Retinal pigment epithelial cell (primary cell): ENCODE measurements at places on chromosomes 5 and 9.

DNA sequence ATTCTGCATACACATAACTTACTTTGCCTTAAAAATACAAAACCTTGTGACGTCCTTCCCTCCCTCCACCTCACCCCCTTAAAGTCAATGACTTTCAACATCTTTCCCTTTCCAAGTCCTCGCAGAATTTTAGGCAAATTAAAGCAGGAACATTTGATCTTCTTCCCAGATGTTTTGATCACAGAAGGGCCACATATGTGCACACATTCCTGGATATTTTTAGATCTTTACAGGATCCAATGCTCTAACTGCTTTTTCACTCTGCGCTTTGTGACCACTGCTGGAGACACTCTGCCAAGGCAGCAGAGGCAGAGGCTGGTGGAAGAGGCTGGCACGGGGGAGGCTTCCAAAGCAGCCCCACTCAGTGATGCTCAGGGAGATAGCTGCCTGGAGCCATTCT lies 130.7 kb downstream of the SEC61B start:
- DNase-seq, result no peak

DNA sequence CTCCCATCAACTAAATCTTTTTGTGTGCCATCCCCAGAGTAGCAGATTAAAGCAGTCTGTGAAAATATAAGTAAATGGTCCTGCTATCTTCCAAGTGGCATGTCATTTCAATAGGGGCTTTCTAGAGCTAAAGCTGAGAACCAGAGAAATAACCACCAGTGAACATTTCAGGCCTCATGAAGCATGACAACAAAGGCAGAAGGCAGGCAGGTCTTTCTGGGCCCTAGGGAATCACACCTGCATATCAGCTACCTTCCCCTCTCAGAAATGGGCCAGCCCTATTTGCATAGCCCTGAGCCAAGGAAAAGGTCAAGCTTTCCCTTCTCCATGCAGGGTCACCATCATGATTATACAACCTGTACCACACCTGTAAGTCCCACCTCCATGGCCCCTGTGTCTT lies 205.3 kb downstream of the DEPDC1B start:
- DNase-seq, result no peak

GRCh38 chr5:52469420-52469819 lies 318.3 kb upstream of the ITGA1 start:
- DNase-seq, result no peak

DNA sequence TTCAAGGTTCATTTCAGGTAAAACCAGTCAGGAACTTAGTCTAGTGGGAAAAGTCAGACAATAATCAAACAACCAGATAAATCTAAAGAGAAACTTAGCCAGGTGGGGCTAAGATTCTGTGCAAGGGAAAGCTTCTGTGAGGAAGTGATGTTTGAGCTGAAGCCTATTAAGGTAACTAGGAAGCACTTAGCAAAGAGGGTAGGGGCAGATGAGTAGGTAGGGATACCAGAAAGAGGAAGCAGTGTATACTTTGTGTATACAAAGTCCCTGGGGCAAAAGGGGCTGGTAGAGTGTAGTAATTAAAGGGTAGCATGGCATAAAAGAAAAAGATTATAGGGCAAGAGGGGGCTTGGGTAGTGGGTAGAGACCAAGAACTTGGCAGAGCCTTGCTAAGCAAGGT lies 3.6 kb upstream of the SPATA24 start:
- DNase-seq, result no peak

DNA sequence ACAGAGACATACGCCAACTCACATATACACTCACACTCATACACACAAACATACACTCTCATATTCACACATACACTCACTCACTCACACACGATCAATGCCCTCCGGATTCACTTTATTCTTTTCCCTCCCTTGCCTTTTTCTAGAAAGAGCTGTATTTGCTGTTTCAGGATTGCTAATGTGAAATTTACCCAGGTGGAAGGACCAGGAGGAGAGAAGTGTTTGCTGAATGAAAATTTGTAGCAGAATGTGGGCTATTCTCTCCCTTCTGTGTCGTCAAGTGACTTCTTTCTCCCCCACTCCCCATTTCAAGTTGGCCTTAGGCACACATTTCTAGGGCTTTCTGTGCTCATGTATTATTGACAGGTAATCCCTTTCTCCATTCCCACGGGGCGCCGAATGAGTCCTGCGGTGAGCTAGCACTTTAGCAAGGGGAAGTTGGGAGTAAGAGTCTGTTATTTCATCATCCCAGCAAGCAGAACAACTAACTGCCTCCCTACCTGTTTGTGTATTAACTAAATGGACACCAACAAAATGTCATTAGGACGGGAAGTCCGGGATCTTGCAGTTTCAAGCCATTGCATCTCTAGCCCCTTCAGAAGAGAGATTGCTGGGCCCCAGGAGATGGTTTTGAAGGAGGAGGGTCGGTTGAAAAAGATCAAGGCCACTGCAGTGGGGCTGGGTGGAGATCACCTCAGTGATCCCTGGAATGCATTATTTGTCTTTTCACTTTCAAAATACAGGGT lies 97.1 kb upstream of the TAF11L2 start:
- DNase-seq, result no peak

DNA sequence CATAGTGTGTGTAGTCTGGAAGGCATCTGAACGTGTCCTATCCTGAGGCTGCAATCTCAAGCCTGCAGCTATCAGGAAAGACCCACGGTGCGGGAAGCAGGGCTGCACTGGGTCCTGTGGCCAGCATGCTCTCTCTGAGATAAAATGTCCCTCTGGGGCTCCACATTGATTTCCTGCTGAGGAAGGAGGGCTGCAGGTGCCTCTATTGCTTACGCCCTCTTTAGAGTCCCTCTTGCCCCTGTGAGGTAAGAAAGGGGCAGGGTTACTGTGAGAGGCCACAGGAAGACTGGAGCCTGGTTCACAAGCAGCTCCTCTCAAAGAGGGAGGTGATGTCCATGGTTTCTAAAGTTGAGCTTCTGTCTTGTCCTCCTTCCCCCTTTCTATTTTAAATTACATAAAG lies 299.9 kb upstream of the RFX3 start:
- no peak for DNase-seq

- no peak for DNase-seq
Observed at GRCh38 chr5:120808135-120808534, 344.0 kb downstream of the PRR16 start.

DNA sequence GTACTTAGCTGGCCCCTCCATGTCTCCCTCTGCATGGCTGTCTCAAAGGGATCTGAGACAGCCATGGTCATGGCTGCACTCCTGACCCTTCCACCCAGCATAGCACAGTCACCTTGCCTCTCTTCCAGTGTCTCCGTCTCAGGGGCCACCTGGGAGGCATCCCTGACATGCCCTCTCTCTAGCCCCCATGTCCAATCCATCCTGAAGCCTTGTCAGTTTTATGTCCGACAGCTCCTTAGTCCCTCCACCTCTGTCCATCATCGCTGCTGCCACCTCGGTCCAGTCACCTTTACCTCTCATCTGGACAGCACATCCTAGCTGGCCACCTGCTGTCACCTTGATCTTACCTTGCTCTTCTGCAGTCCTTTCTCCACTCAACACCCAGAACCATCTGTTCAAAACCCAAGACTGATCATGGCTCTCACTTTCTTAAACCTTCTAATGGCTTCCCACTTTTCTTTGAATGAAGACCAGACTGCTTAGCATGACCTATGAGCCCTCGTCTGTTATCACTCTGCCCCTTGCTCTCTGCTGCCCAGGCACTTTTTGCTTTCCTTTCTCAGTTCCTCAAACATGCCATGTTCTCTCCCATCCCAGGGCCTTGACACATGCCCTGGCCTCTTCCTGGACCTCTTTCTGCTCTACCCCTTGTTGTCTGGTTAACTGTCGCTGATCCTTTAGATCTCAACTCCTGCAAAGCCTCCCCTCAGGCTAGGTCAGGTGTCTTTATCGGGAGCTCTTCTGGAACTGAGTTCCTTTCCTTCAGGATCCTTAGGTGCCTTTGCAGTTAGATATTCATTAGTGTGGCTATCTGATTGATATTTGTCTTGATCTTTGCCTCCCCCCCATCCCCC lies 181.8 kb upstream of the PITX1 start:
- no peak for DNase-seq

- no peak for DNase-seq
Observed at GRCh38 chr5:45795458-45795857, 99.3 kb upstream of the HCN1 start.
